Inflammatory macrophage (primary cell): ENCODE measurements at places on chromosomes 3 and 15.
A peak's percentile ranks its signal among the peaks of the same experiment; 100 is the strongest.

DNA sequence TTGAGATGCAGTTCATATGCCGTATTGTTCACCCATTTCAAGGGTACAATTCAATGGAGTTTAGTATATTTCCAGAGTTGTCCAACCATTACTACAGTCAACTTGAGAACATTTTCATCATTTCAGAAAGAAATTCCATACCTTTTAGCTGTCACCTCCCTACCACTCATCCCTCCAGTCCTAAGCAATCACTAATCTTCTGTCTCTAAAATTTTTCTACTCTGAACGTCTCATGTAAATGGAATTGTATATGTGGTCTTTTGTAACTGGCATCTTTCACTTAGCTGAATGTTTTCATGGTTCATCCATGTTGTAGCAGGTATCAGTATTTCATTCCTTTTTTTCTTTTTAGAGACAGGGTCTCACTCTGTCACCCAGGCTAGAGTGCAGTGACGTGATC is 51.1 kb downstream of the CMTM7 start:
- no peak for DNase-seq

GRCh38 chr15:77033729-77034671 is 36.9 kb downstream of the TSPAN3 start:
- no peak for DNase-seq

DNA sequence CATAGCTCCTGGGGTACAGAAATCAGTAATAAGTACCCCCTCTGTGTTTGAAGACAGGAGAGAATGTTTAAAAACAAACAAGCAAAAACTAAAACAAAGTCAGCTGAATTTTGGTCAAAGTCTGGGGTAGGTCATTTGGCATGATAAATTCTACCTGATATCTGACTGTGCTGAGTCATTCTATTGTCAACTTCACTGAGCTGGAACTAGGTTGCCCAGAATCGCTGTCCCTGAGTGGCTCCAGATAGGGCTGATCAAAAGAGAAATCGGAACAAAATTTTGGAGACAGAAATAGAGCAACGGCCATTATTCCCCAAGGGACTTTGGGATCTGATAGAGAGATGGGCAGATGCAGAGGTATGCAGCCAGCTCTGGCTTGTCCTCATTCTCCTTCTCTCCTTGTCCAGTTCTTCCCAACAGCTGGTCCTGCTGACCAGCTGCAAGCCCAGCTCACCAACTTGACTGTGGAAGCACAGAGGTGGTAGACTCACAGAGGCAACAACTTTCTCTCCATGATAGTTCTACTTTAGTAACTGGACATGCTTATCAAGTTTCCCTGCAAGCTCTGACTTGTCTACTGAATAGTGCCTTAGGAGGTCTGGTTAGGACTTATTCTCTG is 57.3 kb upstream of the MYRIP start:
- no peak for DNase-seq

DNA sequence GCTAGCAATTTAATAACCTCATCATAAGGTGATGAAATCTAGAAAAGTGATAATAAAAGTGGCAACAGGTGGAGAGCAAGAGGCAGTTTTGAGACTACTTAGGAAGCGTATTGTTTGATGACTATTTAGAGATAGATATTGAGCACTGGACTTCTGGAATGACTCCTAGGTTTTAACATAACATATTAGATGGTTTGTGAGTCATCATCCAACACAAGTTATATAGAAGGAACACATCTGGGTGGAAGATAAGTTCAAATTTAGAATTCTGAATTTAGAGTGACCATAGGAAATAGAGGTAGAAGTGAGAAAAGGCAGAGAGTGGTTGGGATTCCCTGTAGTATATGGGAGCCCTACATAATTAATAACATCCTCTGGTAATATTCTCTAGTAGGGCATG is 282.8 kb upstream of the ALCAM start:
- no peak for DNase-seq

GRCh38 chr15:56883088-56883487 is 35.4 kb upstream of the TCF12 start:
- no peak for DNase-seq

- DNase-seq: no peak
These were observed at the start of gene APOD for GRCh38 chr3:195583831-195584542. APOD (minus strand) TSS chr3:195583940; CDS start chr3:195579461, 4,479 bp downstream.

DNA sequence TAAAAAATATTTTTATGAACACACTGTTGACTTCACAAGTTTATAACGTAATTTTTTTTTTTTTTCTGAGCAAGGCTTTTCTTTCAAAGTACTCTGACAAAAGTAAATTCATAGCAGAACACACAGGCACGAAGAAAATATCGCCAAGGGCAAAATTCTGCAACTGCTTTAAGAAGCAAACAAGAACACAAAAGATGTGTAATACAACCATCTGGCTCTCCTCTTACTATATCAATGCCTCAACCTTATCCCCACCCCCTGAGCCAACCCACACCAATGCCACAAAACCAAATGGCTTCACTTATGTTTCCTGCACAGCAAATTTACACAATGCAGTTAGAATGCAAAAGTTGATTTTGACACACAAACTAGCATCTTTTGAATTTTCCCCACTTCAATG is 274.2 kb downstream of the FOXP1 start:
- peak; percentile 35 for DNase-seq

- no peak for DNase-seq
These were observed 61.4 kb downstream of the SMAD6 start for GRCh38 chr15:66763186-66764071.

DNA sequence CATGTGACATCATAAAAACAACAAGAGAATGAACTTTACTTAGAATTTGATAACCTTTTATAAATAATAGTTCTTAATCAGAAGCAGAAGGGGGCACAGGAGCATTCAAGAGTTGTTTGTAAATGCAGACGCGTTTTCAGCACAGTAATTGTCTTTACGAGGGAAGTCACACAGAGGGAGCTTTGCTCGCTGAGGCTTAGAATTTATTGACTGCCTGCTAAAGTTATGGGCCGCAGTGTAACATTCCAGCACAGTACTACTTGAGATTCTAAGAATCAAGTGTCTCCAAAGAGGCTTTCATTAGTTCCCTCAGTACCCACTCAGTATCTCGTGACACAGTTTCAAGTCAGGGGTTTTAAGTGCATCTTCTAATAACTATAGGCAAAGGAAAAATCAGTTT is 288.7 kb downstream of the NR2F2 start:
- DNase-seq: no peak

- DNase-seq: no peak
These were observed 28.5 kb downstream of the FBLN2 start for GRCh38 chr3:13577181-13578121.

DNA sequence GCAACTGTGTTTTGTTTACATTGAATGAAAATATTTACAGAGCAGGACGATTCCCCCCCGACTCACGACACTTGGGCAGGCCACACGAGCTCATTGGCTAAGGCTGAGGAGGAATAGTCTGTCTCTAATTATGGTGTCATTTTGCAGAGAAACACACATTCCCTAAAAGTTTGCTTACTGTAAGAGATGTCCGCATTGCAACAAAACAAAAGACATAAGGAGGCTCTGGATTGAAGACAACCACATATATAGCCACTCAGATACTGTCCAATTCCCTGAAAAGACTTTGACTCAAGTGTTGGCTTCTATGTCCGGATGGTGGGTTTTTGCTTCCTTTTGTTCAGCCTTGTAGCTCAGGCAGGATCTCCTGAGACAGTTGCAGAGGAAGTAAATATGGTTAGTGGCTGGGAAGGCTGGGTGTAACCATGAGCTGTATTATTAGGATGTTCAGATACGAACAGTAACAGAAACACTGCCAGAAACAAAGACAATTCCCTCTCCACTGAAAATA is 170.4 kb downstream of the KLHL25 start:
- peak; percentile 60 for DNase-seq

GRCh38 chr3:58000306-58001085 is 7.7 kb upstream of the FLNB start:
- DNase-seq: peak; percentile 69

GRCh38 chr3:152292366-152292765 is 23.6 kb downstream of the MBNL1 start:
- DNase-seq: no peak

DNA sequence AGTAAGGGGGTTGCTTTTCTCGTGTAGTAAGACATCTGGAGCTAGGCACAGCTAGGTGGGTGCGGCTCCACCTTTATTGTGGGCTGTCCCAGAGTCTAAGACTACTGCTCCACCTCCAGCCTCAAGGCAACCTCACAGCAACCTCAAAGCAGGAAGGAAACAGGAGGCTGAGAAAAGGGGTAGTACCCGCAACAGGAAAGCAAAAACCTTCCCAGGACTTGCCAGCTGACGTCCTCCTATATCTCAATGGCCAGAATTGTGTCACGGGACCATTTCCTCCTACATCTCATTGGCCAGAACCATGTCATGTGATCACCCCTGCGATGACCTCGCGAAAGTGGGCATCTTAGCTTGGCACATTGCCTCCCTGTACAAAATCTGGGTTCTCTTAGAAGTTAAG is 4.3 kb upstream of the GPR160 start:
- DNase-seq: peak; percentile 53

- DNase-seq: no peak
These were observed 368.1 kb downstream of the ZPLD1 start for GRCh38 chr3:102802819-102803420.

DNA sequence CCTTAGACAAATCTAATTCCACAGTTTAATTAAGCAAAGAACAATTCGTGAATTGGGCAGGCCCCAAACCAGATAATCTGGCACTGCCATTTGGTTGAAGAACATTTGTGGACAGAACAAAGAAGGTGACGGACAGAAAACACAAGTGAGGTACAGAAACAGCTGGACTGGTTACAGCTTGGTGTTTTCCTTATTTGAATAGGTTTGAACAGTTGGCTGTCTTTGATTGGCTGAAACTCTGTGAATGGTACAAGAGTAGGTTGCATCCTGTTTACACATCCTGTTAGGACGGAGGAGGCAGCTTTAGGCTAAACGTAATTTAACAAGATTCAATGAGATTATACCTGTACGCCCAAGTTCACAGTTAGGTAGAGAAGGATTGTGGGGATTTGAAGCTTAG is 114.4 kb downstream of the LPP start:
- no peak for DNase-seq

DNA sequence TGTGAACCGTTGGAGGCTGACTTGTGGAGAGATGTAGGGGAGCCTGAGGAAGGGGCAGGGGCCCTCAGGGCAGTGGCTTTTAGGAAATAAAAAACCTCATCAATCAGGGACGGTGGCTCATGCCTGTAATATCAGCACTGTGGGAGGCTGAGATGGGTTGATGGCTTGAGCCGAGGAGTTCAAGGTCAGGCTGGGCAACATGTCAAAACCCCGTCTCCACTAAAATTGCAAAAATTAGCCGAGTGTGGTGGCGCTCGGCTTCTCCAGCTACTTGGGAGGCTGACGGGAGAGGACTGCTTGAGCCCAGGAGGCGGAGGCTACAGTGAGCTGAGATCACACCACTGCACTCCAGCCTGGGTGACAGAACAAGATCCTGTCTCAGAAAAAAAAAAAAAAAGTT is 7.6 kb downstream of the TTC23 start:
- DNase-seq: no peak

- no peak for DNase-seq
These were observed 162.9 kb downstream of the ITPR1 start for GRCh38 chr3:4656059-4656458.

DNA sequence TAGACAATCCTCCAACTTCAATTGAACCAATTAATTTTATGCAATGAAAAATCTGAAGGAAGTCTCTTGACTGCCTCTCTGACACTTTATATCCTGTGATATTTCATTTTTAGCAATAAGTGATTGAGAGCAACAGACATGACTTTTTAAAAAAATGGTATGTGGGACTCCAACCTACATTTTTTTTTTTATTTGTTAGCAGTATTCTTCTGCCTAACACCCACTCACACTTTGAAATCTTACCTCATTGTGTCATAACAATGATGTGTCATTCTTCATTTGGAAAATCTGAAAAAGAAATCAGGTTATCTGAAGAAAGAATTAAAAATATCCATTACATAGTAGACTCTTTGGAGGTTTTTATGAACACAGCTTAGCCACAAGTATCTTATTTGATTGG is 541.3 kb upstream of the KCNMB2 start:
- DNase-seq: peak; percentile 80

GRCh38 chr3:149020839-149021252 is 29.5 kb downstream of the GYG1 start:
- DNase-seq: peak; percentile 39
